CD4-positive, alpha-beta T cell treated with Interleukin-6 at 100 ng/mL for 8 hours (primary cell): ENCODE measurements at places on chromosomes 2 and 18.

DNA sequence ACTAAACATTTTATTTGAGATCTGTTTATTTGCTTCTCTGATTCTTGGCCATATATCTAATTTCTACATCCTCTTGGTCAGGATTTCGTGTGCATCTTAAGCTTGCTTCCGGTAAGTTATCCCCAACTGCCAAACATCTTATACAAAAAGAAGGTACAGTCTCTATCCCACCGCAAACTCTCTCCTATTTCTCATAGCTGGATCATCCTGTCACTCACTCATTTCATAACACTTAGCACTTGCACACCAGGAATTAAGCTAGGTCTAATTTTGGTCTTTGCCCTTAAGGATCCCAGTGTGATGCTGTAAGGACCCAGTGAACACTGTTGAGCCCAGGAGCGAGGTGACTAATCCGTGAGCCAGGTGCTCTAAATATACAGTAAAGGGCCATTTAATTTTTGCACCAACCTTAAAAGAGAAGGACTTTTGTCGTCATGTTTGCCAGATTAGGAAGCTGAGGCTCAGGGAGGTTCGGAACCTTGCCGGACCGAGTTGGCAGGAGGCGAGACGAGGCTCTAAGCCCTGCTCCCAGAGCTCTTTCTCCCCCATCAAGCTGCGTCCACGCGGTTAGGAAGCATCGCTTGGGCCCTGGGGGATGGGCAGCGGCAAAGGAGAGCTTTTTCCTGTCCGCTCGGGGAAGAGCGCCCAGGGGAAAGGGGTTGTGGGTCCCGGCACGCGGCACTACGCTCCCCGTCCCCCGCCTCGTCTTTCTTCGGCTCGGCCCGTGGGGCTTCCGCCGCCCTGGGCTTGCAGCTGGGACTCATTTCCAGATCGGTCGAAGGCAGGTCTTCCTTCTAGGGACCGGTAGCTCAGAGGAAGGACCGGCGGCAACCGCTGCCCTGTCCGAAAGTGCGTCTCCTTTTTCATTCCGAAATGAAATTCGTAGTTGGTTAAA is 4.1 kb upstream of the ITPRIPL1 start:
- no peak for DNase-seq

DNA sequence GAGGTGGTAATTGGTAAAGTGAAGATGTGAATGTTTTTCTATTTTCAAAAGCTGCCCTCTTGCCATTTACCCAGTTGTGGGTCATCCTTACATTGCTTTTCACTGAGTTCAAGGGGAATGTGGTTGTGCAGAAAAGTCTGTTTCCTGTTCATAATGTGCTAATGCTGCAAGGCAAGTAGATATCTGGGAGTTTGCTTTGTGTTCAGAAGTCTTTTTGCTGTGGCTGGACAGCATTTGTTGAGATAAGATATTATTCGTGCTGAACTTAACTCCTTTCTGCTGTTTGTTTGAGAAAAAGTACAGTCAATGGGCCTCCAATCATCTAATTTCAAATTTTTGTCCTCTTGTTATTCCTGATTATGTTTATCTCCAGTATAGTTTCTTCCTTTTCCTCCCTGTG is 263.2 kb downstream of the LTBP1 start:
- no peak for DNase-seq

- DNase-seq: no peak
These were observed 83.5 kb upstream of the GPC1 start for GRCh38 chr2:240351826-240352426.

DNA sequence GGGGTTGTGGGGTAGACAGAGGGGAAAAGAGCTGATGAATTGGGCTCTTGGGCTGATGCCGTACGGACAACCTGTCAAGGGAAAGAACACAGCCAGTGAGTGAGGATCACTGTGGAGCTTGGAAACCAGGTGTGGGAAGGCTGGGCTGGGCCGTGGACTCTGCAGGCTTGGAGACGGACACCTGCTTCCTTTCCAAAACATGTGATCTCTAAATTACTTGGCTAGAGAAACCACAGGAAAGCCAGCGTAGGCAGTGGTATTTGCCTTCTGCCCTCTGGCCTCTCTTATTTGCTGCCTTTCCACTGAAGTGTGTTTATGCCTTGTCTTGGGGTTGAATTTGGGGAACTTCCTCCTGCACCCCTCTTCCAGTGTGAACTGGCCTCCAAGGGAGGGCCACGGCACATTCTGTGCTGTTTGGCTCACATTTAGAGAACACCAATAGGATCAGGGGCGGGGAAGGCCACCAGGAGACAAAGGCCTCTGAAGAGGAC is 267.7 kb downstream of the PRKCE start:
- DNase-seq: no peak

DNA sequence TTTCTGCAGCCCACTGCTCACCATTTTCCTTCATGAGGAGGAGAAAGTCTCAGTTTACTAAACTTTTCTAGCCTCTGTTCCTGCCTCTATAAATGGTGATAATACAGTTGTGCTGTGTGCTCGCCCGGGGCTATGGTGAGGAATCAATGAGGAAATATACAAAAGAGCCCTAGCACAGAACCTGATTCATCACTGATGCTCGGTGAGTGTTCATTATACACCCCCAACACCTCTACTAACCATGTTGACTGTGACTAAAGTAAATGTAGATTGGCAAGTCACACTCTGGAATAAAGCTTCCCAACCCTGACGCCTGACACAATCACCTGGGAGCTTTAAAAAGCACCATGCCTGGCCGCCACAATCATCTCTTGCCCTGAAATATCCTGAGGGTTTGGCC is 118.8 kb upstream of the CYP1B1 start:
- DNase-seq: no peak

DNA sequence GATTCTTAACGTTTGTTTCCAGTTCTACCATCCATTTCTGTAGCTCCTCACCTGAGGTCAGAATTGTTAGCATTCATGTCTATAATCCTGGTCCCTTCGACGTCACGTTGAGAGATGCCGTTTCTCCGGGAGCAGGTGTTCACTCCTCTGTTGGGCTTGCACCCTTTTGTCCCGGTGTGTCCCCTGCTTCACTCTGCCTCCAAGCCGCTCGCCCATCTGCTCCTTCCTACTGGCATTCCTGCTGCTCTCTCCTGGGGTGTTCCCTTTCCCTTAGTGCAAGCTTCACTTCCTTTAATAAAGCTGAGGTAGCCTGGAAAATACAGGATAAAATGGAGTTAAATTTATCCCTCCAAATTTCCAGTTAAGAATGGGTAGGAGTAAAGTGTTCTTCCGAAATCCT is 61.9 kb upstream of the CABYR start:
- DNase-seq: no peak

DNA sequence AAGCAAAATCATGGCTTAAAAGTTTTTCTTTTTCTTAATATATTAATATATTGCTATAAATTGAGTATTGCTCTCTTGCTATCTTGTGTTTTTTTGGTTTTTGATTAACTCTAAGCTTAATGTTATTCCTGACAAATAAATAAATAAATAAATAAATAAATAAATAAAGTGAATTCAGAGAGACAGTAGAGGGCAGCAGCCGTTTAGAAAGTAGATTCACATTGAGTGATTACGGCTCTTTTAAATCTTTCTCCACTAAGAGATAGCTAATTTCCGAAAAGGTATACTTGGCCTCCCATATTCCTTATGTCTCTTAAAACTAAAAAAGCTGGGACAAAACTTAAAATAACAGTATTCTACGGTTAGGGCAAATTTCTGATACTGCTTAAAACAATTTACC is 34.3 kb downstream of the MSH2 start:
- no peak for DNase-seq

- DNase-seq: no peak
These were observed 32.9 kb downstream of the NCK2 start for GRCh38 chr2:105777506-105778055.

DNA sequence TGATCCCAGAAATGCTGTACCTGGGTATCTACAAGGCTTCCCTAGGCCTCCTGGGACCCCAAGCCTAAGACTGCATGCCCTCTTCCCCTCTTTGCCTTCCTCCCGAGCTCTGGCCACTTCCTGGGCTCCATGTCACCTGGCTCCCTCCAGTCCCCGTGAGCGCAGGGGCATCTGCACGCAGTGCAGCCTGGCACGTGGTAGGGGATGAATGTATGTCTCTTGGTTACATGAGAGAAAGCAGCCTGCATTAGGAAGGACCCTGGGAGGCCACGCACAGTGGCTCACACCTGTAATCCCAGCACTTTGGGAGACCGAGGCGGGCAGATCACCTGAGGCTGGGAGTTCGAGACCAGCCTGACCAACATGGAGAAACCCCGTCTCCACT is 15.8 kb downstream of the PASK start:
- DNase-seq: no peak

DNA sequence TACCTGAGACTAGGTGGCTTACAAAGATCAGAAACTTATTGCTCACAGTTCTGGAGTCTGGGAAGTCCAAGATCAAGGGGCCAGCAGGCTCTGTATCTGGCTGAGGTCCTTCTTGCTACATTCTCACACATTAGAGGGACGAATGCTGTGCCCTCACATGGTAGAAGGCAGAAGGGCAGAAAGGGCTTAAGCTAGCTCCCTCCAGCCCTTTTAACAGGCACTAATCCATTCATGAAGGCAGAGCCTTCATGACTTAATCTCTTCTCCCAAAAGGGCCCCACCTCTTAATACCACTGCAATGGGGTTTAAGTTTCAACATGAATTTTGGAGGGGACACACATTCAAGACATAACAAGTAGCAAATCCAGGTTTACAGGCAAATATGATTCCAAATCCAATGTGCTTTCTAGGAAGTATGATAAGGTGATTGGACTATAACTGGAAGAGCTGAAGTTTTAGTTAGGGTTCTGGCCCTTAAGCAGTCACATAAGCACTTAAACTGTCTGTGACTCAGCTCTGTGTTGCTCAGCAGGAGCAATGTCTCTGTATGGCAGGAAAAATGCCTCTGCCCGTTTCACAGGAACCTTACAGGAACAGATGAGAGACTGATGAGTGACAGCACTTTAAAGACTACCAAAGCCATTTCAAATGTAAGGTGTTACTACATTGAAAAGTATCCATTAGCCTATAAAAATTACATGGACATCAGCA is 119.6 kb upstream of the PTPRM start:
- no peak for DNase-seq

DNA sequence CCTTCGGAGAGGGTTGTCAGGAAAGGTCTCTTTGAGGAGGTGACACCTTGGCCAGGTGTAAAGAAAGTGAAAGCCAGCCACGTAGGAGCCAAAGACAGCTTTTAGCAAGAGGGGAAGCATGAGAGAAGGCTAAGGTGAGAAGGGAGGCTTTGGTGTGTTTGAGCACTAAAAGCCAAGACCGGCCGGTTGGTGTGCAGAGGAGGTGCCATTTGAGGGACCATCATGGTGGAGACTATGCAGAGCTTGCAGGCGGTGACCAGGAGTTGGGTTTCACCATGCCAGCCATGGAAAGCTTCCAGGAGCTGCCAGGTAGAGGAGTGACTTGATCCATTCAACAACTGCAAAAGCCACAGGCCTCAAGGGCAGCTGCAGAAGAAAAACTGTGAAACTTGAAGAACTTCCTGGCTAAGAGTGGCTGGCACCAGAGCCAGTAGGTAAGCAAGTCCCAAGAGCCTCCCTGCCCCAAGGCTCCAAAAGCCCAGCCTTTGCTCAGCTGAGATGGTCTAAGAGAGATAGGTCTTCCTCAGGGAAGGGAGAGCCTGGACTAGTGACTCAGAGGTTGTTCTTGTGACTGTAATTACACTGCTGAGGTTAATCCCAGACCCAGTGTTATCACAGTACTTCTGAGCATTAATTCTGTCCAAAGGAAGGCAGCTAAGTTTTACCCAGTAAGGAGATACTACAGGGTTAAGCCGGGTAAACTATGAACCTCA is 319.0 kb downstream of the BCL11A start:
- no peak for DNase-seq

- DNase-seq: peak; percentile 28
These were observed 582 bp upstream of the ZAP70 start for GRCh38 chr2:97712693-97713295.

DNA sequence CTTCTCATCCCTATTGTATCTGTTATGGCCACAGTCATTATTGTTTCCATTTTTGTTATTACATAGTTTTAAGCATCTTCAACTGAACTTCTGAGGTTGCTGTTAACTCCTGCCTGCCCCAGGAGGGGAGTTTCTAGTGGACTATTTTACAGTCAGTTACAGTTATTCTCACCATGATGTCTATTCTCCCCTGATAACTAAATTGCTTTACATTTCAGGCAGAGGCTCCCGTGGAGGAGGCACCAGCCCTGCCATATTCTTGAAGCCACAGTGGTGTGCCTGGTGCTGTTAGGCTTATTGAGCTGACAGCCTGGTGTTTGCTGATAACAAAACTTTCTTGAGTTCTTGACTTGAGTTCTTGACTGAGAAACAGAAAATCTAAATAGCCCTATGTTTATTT is 256.4 kb downstream of the TFCP2L1 start:
- no peak for DNase-seq

DNA sequence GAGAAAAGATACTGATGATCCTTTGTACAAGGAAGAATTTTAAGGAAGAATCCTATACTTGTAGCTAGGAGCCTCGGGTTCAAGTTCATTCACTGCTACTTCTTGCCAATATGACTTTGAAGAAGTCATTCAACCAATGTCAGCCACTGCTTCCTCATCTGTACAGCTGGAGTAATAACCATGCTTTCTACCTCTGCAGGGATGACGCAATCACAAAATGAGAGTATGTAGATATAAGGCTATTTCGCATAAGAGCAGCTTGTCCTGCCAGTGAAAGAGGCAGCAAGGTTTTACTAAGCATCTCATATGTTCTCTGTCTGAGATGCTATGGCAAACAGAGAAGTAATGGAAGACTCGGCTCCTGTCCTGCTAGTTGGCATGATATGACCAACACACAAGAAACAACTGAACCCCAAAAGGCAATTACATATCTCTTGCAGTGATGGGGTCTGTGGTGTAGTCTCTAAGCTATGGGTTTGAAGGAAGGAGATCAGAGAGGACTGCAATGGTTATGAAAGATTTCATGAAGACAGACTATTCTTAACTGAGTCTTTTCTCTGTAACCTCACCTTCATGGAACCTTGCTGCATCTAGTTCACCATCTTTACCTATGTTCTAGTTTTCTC is 9.2 kb downstream of the AAK1 start:
- no peak for DNase-seq

DNA sequence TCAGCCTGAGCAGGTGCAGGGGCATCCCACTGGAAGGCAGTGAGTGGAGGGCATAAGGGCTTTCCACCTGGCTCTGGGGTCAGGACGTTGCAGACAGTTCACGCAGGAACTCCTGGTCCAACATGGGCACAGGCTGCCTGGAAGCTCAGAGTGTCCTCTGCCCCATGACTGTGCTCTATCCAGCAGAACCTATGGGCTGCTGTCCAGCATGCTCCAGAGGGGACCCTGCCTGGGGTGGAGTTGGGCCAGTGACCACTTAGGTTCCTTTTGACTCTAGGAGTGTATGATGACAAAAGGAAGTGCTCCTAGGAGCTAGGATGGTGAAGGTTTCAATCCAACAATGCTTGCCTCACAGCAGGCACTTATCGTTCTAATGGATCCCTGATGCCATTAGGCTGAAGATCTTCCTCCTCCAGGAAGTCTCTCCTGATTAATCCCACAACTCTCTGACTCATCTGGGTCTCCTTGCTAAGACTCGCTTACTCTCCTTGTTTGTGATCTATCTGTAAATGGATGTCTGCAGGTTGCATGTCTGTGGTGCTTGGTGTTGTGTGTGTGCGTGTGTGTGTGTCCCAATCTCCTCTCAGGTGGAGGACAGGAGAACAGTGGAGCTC is 224.0 kb downstream of the CELF4 start:
- DNase-seq: no peak
